ENCODE measurements at places on chromosomes 11 and 22.

GRCh38 chr11:121563900-121564822 is 111.4 kb upstream of the SORL1-AS1 start:
- DNase-seq: no peak

DNA sequence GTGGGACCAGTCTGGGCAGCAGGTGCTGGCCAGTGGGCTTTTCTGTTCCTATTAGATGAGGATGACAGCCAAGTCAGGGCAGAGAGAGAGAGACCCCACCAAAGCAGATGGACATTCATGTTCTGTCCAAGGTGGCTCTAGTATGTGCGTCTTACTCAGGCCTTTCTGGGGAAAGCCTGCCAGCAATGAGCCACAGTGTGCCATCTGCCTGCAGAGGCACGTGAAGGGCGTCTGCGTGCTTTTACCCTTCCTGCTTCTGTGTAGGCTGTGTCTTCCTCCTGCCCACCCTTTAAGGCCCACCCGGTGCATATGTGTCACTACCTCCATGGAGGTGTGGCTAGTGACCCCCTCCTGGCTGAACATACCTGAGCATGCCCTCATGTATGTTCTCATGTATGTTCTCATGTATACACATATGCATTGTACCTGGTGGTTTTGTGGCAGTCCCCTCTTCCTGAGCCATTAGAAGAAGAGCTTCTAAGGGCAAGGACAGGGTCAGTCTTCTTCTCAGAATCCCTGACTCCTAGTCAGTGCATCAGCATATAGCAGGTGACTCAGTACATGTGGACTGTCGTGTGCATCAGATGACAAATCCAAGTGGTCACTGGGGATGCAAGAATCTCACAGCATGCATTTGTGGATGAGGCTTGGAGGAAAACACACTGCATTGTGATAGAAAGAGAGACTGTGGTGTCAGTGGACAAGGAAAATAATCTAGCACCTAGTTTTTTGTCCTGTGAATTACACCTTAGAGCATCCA is 90.4 kb upstream of the YWHAH start:
- DNase-seq: no peak

DNA sequence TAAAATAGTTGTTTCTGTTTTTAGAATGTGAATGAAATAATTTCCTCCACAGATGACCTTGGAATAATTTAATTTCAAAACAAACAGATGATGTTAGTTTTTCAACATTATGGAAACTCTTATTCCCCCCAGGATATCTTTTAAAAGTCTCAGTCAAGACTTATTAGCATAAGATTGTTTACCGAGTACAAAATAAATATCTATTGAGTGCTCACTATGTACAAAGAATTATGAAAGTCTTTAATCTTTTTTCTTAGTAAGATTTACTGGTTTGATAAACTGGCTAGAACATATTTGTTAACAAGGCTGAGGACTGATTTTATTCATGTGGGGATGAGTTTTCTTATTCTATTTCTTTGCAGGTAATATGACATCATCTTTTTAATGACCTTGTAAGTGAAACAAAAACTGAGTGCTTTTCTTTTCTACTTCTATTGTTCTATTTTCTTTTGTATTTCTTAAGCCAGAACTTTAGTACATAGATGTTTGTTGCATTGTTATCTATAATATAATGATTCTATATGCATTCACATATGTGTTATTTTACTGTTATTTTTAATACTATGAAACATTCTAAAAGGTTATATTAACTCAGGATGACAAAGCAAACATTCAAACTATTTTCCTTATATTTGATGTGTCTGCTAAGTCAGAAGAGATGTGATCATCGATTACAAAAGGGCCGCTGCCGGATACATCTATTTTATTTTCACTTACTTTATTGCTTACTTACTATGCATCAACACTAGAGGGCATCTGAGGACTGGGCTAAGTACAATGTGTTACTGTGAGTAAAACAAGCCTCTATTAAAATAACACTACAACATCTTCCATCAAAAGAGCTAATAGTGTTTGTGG is 111.0 kb upstream of the ARHGAP42 start:
- peak; percentile 27 for DNase-seq

DNA sequence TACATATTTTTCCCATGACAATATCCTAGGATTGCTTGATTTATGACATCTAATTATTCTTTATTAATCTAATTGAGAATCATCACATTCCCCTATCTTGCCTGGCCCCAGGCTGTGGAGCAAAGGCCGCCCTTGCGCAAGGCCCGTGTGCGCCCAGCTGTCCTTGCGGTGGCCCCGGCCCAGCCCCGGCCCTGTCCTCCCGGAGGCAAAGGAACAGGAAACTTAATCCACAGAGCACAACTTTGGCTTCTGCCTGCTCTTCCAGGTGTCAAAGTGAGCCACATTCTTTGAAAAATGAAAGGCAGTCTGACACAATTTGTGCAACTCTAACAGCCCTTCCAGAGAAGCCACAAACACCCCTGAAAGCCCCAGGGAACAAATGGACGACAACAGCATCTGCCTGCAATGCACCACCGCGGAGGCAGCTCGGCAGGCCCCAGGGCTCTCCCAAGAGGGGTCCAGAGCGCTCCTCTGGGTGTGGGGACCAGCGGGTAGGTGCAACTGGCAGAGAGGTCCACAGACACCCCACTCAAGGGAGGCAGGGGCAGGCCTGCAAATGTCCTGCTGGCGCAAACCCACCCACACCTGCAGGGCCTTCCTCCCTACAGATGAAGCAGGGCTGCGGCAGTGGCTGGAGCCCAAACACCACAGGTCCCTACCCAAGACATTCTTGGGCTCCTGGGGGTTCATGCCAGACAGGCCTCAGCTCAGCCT is 30.3 kb downstream of the GNB1L start:
- DNase-seq: no peak

GRCh38 chr11:66247295-66247694 is 21.1 kb upstream of the RAB1B start:
- DNase-seq: no peak

GRCh38 chr11:126547691-126548090 is 192.2 kb downstream of the ST3GAL4 start:
- no peak for DNase-seq

DNA sequence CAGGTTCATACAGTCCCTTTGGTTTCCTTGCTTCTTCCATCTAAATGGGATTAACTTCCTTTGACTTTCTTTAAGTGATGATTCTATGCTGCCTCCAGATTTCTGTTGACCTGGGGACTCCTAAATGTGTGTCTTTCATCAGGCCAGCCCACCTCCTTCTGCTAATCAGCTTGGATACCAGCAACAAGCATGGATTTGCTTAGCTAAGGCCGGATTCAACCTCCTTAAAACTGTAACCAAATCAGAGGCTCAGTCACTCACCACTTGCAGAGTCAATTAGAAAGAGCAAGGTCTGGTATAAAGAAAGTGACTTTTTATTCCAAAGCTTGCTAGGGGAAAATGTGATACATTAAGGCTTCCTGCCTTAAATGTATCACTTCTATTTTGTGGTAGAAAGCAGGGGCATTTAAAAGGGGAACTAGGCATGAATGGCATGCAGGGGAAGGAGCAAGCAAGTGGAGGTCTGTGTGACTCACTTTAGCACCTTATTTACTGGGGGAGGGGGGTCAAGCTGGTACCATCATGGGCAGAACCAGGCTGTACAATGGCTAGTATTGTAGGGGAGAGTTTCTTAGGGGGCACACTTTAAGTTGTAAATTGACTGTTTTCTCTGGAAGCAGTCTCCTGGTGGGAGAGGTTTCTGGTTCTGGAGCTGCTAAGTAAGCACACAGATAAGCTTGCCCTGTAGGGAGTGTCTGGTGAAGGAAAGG is 239.0 kb upstream of the PDGFD start:
- DNase-seq: no peak

- DNase-seq: peak; percentile 20
These were observed 71.8 kb downstream of the UBASH3B start for GRCh38 chr11:122727101-122727929.

DNA sequence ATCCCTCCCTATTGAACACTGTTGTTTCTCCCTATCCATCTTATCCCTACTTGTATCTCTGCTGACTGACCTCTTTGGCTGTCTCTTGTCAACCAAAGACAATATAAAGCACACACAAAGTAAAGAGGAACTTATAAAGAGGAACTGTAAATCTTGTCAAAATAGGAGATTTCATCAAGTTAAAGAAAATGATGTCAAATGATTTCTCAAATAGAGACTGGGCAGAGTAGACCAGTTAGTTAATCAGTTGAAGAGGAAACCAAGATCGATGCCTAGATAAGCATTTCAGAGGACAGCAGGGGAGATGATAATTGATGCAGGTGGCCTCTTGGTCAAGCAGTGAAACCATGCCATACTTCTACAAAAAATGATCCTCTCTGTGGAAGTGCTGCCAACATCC is 22.7 kb downstream of the KCNQ1OT1 start:
- no peak for DNase-seq

DNA sequence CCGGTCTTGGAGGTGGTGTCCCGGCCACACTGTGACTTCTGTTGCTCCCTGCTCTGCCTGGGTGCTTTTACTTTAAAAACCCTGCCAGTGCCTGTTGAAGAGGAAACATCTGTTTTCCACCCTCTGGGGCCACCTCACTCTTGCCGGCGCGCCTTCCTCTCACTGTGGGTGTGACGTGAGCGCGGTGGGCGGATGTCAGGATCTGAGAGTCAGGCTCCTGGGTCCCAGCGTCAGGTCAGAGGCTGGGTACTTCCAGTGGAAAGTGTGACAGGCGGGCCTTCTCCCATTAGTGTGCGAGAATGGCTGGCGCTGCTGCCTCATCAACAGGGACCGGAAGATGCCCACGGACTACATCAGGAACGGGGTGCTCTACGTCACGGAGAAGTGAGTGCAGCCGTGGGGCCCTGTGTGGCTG is 54.2 kb downstream of the GRAMD4 start:
- DNase-seq: no peak

DNA sequence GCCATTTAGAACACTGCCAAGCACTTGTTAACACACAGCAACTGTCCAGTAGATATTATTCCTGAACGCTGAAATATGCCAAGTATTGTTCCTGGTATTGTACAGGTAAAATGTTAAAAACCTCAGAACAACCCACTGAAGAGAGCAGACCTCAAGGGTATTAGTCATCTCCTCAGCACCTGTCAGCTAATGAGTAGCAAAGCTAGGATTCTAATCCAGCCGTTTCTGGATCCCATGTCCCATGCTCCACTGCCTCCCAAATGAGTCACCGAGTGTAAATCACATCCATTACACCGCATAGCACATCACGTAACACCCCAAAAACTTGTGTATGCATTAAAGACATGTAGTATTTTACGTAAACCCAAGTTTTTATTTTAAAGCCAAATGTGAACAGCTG is 705.4 kb upstream of the TENM4 start:
- no peak for DNase-seq

GRCh38 chr11:69411257-69411924 is 70.1 kb upstream of the LINC01488 start:
- DNase-seq: no peak

- no peak for DNase-seq
These were observed 7.9 kb upstream of the TPP1 start for GRCh38 chr11:6626971-6627761.

GRCh38 chr11:16863389-16863788 is 124.9 kb downstream of the C11orf58 start:
- DNase-seq: peak; percentile 22

GRCh38 chr11:86255896-86256295 is 11.3 kb downstream of the EED start:
- DNase-seq: no peak

DNA sequence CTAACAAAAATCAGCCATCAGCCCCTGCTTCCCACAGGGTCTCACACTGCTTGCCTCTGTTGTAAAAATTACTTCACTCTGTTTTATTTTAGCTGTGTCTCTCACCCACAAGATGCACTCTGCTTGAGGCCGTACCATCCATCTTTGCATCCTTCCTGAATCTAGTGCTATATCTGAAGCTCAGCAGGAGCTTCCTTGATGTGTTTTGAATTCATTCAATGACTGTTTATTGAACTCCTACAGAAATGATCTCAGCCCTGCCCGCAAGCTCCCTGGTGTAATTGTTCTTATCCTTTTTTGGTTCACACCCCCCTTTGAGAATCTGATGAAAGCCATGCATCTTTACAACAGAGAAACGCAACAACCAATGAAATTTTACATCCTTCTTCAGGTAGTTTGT is 310.2 kb upstream of the ZC3H12C start:
- DNase-seq: no peak

DNA sequence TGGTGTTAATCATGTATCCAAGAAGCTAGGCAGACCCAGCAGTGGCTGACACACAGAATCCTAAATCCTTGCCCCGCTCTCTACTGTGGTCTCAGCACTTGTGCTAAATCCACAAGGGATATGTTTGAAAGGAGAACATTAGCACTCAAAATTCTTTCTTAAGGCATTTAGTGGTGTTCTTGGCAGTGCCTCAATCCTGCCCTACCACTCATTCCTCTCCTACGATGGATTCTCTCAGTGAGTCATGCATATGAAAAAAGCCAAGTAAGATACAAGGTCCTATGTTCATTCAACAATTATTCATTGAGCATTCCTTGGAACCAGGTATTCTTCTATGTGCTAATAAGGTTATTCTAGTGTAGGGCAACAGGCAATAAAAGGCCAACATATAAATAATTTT is 31.2 kb downstream of the RRP8 start:
- no peak for DNase-seq

GRCh38 chr11:12818333-12819015 is 144.3 kb downstream of the TEAD1 start:
- no peak for DNase-seq

DNA sequence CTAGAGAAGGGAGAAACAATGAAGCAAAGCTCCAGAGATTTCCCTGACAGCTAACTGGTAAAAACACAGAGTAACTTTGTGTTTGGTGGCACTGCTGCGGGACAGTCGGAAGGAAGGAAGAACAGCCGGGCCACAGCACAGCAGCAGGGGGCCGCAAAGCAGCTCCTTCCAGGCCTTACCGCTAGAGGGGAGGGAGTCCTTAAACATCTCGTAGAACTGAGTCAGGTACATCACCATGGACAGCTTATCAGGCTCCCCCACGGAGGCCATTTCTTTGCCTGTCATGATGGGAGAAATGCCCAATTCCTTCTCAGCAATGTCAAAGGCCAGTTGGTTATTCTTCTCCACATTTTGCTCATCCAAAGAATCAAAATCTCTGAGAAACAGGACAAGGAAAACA is 114.6 kb upstream of the BID start:
- no peak for DNase-seq

- DNase-seq: no peak
These were observed 15.3 kb upstream of the ZBTB16 start for GRCh38 chr11:114044042-114044871.

- no peak for DNase-seq
These were observed 4.7 kb downstream of the CD5 start for GRCh38 chr11:61106894-61107470.

DNA sequence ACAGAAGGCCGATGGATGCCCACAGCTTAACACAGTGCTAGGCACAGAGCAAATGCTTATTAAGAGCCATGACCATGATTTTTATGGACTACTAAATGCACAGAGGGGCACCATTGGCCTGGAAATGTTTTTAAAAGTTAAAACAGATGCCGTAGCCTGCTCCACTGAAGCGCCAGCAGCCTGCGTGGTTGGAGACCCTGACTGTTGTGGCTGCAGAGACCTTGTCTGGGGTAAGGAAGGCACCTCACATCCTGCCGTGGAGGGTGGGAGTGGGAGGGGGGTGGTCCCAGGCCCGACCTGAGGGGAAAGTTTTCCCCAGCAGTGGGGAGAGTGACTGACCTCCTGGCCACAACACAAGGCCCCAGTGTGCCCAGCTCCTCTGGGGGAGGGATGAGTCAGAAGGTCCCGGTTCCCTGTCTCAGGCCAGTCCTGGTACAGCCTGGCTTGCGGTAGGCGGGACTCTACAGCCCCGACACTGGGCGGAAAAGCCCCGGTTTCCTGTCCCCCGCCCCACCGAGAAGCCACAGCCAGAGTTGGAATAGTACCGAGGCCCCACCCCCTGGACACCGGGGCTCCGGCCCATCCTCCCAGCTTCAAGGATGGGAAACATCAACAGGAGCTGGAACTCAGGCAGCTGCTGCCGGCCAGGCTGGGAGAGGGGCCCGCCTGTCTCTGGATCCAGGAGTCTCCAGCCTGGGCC is 7.0 kb downstream of the CHST1 start:
- no peak for DNase-seq

Measured in retina (tissue), 1 donor.